ENCODE measurements at places on chromosomes 11 and 22.

DNA sequence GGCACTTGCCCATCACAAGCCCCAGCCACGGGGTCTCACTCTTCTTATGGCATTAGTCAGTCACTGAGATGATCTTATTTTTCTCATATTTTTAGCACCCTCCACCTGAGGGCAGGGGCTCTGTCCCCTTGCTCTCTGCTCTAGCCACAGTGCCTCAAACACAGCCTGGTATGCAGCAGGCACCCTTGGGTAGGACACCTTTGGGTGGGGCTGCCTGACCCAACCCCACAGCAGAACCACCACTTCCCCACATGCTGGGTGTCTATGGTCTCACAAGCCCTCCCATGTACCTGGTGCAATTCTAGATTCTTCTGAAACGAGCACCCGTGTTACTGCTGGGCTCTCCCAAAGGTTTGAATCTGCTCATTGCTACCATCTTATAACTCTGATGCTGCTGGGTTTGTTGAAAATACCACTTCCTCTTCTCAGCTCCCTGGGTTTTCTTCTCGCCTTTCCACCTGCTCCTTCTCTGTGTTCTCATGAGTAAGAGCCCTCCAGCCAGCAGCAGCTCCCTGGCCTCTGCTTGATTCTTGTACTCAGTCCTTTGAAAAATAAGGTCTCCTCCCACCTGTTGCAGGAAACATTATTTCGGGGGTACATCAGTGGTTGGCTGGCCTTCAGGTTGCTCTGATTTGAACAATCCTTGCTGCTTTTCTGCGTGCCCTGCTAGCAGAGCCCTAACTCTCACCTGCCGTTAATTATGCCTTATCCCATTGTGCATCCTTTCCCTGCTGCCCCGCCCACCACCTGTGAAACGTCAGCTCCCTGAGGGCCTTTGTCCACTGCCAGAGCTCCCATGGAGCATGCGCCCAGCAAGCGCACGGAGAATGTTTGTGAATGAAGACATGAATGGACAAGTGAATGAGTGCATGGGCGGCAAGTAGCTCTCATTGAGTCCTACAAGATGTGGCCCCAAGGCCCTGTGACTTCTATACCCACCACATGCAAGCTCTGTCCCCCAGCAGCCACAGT lies 1181.6 kb downstream of the TBC1D22A start:
- no peak for DNase-seq

- no peak for DNase-seq
Observed at GRCh38 chr22:32951807-32952153, 106.4 kb downstream of the SYN3 start.

DNA sequence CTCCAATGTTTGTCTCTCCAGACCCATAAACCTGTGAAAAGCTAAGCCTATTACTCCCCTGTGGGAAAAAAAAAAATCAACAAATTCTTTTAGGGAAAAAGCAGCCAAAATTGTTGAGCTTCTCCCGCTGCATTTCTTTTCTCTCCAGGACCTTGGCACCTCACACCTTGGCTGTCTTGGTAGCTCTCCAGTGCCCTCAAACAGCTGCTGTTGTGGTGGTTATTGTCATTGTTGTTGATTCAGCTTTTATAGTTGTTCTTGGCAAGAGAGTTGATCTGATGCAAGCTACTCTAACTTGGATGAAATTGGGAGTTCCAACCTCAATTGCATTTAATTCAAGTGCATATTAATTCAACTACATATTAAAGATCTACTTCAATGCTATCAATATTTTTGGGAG lies 516.9 kb upstream of the LARGE1 start:
- DNase-seq: no peak

- no peak for DNase-seq
Observed at GRCh38 chr11:66233301-66233700, 35.1 kb upstream of the RAB1B start.

- no peak for DNase-seq
Observed at GRCh38 chr11:116893437-116893836, 56.0 kb upstream of the APOA1 start.

DNA sequence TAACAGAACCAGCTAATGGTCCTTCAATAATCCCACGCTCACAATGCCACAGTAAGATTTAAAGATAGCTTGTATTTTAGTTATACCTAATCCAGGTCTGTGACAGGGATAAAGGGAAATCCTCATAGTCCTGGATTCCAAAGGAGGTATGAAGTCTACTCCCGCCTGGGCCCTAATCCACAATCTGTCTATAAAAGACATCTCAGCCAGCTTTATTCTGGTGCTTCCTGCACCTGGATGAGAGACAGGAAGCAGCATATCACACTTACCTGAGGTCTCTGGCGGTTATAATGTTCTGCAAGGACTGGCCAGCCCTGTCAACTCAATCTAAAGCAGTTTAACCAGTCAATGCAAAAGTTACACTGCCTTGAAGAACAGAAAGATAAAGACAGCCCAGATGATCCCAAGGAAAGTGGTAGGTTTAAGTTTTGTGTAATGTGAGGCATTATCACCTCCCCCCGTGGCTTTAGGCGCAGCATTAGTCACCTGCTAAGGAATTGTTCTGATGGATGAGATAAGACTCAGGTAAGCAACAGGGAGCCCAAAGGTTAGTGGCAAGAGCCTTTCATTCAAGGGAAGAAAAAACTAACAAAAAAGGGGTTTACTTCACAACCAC lies 57.6 kb downstream of the PLEKHA7 start:
- DNase-seq: no peak

- no peak for DNase-seq
Observed at GRCh38 chr11:80532633-80533232, 1091.9 kb upstream of the TENM4 start.

- DNase-seq: no peak
Observed at GRCh38 chr11:68688881-68689280, 4.5 kb downstream of the GAL start.

DNA sequence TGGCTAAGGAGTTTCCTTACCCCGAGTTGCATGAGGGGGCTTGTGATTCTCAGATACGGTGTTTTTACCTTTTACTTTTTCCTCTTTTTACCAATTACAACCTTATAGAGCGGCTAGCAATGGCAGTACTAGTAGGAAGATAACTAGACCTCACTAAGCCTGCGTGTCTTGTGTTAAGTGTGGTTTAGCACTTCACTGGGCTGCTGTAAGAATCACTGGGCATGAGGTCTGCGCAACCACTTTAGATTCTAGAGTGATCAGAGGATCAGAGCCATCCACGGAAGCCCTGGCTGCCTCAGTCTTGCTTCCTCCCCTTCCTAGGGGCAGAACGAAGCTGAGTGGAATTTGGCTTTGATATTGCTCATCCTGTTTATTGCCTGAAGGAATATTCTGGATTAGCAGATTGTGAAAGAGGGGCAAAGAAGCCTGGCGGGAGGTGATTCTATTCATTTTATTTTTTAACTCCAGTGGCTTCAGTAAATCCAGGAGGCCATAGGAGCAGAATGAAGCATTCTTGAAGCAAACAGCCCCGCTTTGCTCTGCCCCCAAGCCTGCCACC lies 88.5 kb downstream of the GRAMD1B start:
- DNase-seq: no peak

- DNase-seq: no peak
Observed at GRCh38 chr22:36212901-36213300, 11.3 kb upstream of the APOL4 start.

GRCh38 chr11:10861047-10861446 lies 3.2 kb upstream of the ZBED5 start:
- no peak for DNase-seq

DNA sequence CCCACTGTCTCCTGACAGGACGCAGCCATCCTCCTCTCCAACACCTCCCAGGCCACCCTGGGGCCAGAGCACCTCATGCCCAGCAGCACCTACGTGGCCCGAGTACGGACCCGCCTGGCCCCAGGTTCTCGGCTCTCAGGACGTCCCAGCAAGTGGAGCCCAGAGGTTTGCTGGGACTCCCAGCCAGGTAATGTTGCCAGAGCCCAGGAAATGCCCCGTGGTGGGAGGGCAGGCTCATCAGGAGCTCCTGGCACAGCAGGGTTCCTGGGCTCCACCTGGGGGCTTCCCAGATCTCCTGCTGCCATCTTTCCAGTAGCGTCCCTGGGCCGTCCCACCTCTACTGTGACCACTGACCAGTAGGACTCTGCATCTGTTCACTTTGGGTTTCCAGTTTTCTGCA lies 16.2 kb downstream of the CSF2RB start:
- DNase-seq: no peak

- DNase-seq: no peak
Observed at GRCh38 chr11:92892802-92893684, 76.4 kb upstream of the MTNR1B start.

GRCh38 chr11:34449013-34449412 lies 10.3 kb downstream of the CAT start:
- DNase-seq: no peak

GRCh38 chr11:117178210-117179034 lies at the start of gene SIDT2:
TSS of gene SIDT2 (plus strand) at chr11:117178743. CDS start at chr11:117179264, 521 bp downstream.
- DNase-seq: peak; percentile 85

- DNase-seq: peak; percentile 8
Observed at GRCh38 chr11:116733969-116734508, 38.7 kb downstream of the BUD13 start.

GRCh38 chr11:57735619-57736298 lies 5.5 kb upstream of the SELENOH start:
- DNase-seq: no peak

DNA sequence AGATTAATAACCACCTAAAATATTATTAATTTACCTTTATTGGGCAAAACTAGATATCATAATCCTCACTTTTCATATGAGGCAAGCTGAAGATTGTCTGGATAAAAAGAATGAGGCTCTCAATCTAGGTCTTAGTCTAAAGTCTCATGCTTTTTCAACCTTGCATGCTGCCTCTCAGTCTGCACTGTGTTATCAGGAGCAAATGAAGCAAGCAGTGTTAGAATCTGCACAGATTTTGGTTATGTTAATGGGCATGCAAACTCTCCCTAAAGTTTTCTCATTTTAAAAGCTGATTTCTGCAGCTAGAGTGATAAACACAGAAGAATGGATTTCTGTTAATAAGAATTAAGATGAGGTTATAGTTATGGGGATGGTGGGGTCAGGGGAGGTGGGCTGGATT lies 350.7 kb upstream of the C11orf87 start:
- DNase-seq: no peak

- DNase-seq: no peak
Observed at GRCh38 chr22:46024136-46024840, 47.3 kb upstream of the WNT7B start.

DNA sequence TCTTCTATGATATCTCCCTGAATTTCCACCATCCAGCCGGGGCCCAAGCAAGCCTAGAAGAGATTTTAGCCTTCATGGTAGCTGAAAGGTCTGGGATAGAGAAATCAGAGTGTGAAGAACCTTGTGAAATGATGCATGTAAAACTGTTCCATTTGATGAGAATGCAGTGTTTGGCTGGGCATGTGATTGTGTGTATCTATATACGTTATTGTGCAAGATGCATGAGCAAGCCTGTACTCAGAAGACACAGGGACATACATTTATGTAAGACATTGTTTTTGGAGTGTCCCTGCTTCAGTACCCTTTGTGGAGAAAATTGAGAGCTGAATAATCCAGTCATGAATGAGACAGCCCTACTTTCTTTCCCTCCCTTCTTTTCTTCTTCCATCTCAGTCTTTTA lies 15.2 kb upstream of the OR52K2 start:
- DNase-seq: no peak

GRCh38 chr22:24011735-24012068 lies 598 bp downstream of the CABIN1 start:
- DNase-seq: no peak

DNA sequence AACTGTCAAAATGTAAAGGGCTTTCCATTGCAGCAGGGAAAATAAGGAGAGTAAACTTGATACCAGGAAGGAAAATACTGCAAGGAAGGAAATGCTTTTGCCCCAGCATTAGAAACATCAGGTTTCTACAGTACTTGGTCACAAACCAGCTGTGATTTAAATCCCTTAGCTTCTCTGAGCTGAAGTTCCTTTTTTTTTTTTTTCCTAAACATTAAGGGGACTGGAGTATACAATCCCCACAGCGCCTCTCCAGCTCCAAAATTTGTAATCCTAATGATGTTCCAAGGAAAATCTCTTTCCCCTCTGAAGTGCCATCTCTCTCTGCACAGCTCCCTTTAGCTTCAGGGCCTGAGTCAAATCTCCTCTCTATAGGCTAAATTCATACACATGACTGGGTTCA lies 220.5 kb upstream of the PITPNB start:
- DNase-seq: no peak

- no peak for DNase-seq
Observed at GRCh38 chr11:27812341-27812740, 112.1 kb upstream of the BDNF start.

- DNase-seq: no peak
Observed at GRCh38 chr22:28051787-28052356, 132.8 kb upstream of the PITPNB start.

- DNase-seq: no peak
Observed at GRCh38 chr11:134994431-134994830, 582.4 kb upstream of the B3GAT1 start.

GRCh38 chr11:95922536-95923438 lies 1.1 kb downstream of the MTMR2 start:
- no peak for DNase-seq

GRCh38 chr22:50001388-50002231 lies 11.0 kb downstream of the IL17REL start:
- no peak for DNase-seq

- DNase-seq: peak; percentile 76
Observed at GRCh38 chr11:57426929-57427726, at the start of gene SLC43A3. TSS of gene SLC43A3 (minus strand) at chr11:57427121. CDS start at chr11:57426172, 949 bp downstream.

DNA sequence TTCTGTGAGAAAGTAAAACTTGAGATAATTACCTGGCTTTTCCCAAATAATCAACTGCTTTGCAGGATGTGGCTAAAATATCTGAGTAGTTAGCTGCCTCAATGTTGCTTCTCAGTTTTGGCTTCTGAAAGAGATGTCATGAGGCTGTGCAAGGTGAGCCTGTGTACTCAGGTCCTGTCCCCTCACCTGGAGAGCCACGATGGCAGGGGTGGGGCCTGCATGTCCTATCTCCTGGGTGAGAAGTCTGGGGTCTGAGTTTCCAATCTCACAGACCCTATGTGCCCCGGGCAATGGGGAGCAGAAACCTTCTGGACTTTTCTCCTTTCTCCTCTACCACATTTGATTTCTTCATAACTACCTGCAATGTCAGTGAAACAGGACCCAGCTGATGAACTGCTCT lies 338.6 kb upstream of the B3GAT1 start:
- DNase-seq: no peak

- no peak for DNase-seq
Observed at GRCh38 chr11:102513869-102514268, 16.7 kb downstream of the MMP7 start.

- DNase-seq: no peak
Observed at GRCh38 chr11:103862802-103863174, 173.7 kb upstream of the DDI1 start.

- DNase-seq: no peak
Observed at GRCh38 chr11:126007238-126007637, 55.4 kb downstream of the CDON start.

DNA sequence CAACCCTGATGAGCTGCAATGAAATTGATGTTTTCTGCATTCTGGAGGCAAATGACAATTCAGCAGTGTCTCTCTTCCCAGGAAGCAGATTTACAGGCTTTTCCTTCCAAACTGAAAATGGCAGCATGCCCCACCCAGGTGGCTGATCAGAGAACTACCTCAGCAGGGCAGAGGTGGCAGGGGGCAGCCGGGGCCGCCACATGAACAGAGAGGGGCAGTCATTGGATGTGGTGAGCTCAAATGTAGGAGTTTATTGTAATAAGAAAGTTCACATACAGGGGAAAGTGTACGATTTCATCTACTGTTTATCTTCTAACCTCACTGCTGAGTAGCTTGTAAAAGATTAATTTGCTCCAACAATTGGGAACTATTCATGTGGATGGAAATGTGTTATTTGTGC lies 15.7 kb upstream of the PARVA start:
- DNase-seq: no peak

All from stimulated activated naive B cell treated with anti-CD40 and anti-IgM and Interleukin-4, amounts not matched to agents 10 μg/mL and 1 μg/mL and 100 μg/mL, for 72 hours (primary cell).